ENCODE measurements at places on chromosomes 6 and 20.

- DNase-seq: no peak
Observed at GRCh38 chr6:14023855-14024254, 93.7 kb upstream of the CD83 start.

- no peak for DNase-seq
Observed at GRCh38 chr20:32350421-32350820, 7.7 kb upstream of the ASXL1 start.

- DNase-seq: no peak
Observed at GRCh38 chr6:69974193-69974592, 107.8 kb downstream of the COL19A1 start.

GRCh38 chr6:91653895-91654294 is 1067.0 kb upstream of the MAP3K7 start:
- DNase-seq: no peak

DNA sequence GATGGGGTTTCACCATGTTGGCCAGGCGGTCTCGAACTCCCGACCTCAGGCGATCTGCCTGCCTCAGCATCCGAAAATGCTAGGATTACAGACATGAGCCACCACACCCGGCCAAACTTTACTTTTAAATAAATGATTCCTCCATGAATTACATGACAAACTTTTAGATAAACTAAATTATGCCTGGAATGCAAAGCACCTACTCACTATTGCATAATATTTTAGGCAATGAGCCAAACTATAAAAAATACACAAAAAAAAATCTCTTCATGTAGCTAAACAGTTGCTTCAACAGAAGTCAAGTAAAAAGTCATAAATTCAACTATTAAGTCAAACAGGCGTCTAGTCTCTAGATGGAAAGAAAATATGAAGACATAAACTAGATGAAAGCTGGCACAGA is 56.5 kb downstream of the PTPRK start:
- no peak for DNase-seq

DNA sequence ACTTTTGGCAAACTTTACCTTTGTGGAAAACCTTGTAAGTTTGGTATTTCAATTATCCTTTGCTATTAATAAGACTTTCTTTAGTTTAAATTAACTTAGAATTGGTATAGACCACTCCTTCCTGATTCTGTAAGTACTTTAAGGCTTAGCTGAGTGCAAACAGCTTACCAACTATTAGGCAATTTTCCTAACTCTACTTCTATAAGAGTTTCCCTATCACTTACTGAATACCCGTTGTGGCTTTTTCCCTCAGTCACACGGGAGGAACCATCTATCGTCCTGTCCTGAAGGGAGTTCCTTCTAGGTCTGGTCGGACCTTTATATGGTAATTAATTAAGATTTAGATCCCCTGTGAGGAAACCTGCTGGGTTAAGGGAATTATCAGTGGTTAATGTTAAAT is 9.6 kb downstream of the SLC35A1 start:
- no peak for DNase-seq

GRCh38 chr20:43833511-43834395 is 80.9 kb upstream of the TOX2 start:
- no peak for DNase-seq

DNA sequence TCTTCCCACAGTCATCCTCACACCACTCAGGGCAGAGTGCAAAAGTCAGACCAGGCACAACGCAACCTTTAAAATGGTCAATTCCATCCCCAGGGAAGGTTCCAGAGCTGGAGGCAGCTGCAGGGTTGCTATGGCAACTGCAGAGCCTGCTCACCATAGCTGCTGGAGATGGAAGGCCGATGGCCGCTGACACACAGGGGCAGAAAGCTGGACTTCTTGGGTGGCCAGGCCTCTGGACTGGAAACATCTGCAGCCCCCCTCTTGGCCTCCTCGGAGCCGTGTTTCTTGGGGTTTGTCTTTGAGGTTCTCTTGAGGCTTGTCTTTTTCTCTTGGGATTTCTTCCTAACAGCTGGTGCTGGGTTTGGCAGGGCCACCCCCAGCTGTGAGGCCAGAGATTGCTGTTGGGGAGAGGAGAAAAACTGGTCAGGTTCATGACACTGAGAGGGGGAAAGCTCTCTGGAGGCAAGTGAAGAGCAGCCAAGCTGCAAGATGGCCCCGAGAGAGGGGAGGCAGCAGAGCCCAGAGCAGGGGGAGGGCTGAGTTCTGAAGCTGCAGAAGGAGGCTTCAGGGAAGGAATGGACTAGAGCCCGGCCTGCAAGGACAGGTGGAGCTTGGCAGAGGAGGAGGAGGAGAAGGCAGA is 10.2 kb downstream of the BNIP5 start:
- no peak for DNase-seq

GRCh38 chr6:148912252-148912651 is 165.4 kb downstream of the UST start:
- DNase-seq: no peak

DNA sequence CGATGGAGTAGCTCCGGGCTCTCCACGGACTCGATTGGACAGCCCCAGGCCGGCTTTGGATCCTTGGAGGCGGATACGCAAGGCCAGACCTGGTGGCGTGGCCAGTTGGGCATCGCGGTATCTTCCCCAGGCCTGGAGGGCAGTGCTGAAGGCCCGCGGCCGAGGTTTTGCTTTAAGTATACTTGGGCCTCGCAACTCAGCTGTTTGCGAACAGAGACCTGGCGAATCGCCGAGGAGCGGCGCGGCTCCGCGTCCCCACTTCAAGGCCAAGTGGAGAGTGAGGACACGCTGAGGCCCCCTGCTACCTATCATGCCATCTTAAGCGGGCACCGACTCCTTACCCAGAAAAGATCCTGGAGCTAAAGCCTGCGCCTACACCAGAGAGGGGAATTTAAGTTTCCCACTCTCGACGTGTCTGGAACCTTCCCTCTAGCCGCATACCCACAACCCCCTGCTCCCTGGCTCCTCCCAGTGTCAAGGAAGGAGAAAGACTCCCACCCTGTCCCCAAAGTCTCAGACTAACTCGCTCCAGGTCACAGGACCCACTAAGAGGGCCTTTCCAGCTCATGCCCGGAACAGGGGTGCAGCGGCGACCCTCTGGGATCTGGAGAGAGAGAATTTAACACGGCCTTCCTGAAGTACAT is 4.1 kb downstream of the LINC00237 start:
- DNase-seq: no peak

DNA sequence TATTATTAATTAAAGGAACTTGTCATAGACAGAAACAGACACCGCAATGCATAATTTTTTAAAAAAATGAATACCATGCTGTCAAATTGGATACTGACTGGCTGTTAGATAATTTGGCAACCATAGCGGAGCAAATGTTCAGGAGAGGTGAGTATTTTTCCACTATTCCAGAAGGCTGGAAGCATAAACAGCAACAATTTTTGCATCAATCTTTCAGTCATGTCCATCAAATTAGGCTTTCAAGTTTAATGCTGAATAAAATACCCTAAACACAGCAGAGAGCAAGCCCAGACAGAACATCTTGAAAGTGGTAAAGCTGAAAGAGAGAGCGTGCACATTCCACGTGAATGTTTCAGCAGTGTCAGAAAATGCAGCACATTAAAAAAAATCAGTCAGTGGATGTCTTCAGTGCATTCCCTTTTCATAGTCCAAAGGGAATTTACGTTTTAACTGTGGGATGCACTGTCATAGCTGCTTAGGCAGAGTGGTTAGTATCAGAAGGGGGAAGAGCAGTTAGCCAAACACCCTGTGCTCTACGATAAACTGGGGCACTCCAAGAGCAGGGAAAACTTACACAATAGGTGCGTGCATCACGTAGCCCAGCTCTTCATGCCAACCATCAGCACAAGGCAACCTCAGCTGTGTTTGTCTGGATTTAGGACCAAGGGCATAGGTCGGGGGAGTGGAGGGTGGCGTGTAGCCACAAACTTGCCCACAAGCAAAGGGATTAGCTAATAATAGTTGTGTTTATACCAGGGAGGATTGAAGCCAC is 116.2 kb upstream of the STMND1 start:
- DNase-seq: no peak

DNA sequence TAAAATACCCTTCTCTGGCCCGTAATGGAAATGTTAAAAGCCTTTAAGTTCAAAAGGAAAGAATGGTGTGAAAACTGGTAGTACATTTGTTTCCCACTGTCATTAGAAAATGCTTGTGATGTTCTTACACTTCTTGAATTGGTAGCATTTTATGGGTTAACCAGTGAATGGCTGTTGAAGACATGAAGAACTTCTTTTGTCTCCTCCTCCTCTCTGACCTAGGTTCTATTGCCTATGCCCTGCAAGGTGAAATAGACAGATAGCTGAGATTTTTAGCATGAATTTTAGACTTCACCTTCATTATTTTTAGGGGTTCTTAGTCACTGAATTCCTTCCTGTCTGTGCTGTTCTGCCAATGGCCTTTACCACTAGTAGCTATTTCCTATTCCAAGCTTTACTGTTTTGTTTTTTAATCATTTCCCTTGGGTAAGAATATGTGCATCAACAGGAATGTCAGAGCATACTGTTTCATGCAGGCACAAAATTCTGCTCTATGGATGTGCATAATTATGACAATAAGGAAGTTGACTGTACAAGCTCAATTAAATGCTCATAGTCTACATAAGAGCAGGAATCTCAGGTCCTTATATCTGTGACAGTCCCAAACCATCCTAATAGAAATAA is 4.9 kb downstream of the TNFAIP3 start:
- no peak for DNase-seq

DNA sequence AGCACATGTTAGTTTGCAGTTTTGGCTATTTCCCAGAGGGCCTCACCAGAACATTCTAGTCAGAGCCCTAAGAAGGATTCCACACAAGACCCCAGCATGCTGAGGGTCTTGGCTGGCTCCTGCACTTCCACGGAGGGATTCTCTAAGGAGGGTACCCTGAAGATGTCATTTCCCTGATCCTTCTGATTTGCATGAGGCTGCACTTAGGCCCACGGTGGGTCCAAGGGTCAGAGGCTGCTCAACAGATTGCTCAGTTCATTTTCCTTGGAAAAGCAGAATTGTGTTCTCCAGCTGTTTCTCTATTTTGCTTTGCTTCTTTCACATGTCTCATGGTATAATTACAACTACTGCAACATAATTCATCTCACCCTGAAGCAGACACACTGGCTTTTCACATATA is 22.2 kb downstream of the PREP start:
- DNase-seq: no peak

DNA sequence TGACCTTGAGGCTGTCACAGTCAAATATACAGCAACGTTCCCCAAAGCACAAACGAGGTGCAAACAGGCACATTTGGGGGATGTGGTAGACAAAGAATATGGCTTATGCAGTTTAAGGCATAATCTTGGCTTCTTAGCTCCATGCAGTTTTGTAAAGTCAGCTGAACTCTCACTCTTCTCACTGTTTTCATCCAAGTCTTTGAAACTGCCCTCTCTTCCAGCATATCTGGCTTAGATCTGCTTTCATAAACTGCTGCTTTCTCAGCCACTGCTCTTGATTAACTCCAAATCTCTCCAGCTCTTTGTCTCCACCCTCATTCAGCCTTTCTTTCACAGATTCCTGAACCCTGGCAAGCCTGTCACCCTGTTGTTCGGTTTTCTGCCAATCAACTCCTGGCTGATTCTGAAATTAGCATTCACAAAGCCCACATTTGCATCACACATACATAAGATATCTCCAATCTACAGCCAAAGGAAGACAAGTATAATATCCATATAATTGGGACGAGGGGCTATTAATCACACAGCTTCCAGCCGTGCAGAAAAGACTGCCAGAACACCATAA is 301.1 kb upstream of the RNF217 start:
- DNase-seq: no peak

- DNase-seq: no peak
Observed at GRCh38 chr6:76742919-76743318, 670.5 kb upstream of the IMPG1 start.

DNA sequence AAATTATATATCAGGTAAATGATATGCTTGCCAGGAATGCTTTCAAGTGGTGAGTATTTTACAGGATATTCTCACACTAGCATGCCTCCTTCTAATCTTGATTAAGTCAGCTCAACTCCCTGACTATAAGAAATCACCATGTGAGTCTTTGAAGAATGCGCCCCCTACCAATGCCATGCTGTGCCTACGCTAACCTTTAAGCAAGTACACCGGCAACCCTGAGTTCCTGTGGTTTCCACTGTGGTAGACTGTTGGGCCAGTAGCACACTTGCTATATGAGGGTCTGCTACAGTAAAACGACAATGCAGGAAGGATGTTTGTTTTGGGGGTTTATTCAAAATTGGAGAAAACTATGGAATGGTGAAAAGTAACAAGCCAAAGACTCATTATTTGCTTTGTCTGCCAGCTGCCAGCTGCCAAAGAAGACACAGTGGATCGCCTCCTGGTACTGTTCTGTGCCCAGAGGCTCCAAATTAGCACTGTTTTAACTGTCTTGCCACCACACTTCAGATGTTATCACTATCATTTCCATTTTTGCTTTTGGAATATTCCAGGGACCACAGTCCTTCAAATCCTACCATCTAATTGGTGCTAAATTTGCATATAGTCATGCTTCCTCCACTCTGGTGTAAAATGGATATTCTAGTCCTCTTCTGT is 333.5 kb downstream of the RNGTT start:
- DNase-seq: peak; percentile 19

GRCh38 chr20:45592574-45593189 is 13.6 kb upstream of the WFDC8 start:
- peak; percentile 38 for DNase-seq

- DNase-seq: no peak
Observed at GRCh38 chr6:159829526-159829925, 29.4 kb downstream of the PNLDC1 start.

GRCh38 chr20:25273541-25274358 is 25.9 kb downstream of the PYGB start:
- no peak for DNase-seq

DNA sequence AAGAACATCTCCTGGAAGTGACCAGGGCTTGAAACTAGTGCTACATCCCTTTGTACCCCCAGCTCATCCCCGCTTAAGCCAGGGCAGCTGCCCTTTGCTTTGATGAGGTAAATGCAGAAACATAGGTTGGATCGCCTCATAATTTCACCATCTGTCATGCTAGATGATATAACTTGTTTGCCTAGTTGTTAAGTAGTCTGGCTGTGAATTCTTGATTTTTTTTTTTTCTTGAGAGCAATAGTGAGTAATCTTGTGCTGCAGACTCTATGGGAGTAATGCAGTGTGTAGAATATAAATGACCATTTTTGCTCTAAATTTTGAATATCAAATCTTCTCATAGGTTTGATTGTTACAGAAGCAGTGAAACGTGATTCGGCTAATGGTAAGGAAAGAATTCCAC is 4.1 kb downstream of the TRDN start:
- DNase-seq: no peak

DNA sequence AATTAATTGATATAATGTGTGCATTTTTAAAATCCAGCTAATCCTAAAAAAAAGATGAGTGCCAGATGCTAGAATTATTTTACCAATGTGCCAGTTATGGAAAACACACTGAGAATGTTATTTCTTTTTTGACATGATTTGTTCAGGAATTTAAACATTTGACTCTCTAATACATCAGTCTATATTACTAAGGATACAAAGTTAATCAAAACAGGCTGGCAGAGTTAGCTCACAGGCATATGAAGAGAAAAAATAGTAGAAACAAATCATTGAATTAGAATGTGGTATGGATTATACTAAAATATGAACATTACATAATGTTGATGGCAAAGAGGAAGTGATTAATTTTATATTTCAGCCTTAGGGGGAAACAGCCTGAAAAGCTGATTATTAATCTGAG is 368.3 kb upstream of the GJE1 start:
- no peak for DNase-seq

All from CD4-positive, alpha-beta T cell treated with Interleukin-1 beta for 1 hour (primary cell).